ENCODE measurements at places on chromosomes 3 and 15.
A peak's percentile ranks its signal among the peaks of the same experiment; 100 is the strongest.

DNA sequence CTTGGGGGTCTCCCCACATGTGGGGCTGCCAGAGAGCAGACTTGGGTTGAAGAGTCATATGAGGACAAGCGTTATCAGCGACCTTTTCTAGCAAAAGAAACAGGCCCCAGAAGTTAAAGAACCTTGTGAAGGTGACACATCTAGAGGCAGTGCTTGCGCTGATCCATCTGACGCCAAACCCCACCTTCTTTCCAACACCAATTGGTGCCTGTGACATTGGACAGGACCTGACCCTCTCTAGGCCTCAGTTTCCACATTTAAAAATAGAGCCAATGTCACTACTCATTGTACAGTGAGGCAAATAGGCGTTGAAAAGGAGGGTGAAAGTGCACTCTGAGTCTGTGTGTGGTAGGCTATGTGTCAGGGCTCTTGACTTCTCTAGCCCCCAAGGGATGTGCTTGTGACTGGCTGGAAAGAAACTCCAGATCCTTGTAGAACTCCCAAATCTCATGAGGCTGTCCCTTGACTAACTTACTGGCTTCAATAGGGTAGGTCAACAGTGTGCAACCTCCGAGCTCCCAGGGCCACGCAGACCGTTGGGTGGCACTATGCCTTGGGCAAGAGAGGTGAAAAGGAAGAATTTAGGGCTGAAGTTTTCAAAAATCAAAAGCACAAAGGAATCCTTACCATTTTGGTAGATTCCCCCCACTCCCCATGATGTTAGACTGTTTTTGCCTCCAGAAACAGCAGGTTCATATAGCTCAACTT, 666 bp upstream of the FAM219B start:
- H3K4me1 ChIP-seq, result peaks cover 36% of the 10 kb centered on the region
- H3K4me3 ChIP-seq, result peak overlapping the region; percentile 97
- no peak for DNase-seq

DNA sequence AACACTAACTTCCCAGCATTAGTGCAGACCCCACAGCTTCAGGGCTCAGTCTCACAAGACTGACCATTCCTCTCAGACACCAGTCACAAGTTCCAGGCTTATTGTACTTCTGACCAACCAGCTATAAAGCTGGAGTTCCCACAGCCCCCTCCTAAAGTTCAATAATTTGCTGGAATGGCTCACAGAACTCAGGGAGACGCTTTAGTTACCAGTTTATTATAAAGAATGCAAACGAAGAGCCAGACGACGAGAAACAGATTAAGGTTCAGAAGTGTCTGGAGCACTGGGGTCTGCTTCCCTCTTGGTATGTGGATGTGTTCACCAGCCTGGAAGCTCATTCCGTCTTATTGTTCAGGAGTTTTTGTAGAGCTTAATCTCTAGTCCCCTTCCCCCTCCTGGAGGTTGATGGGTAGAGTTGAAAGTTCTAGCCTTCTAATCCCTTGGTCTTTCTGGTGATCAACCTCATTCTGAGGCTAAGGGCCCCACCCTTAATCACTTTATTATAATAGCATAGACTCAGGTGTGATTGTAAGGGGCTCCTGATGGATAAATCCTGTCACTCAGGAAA, 4.8 kb upstream of the CSRNP1 start:
- H3K4me3 ChIP-seq, result no peak overlapping the region
- DNase-seq, result no peak
- peak overlapping the region; percentile 67 for H3K27ac ChIP-seq

GRCh38 chr15:60643555-60643954, 164.6 kb upstream of the ICE2 start:
- H3K4me1 ChIP-seq, result no peaks in the 10 kb centered on the region
- H3K4me3 ChIP-seq, result no peak overlapping the region
- H3K27me3 ChIP-seq, result peaks cover 5% of the 10 kb centered on the region

- H3K27ac ChIP-seq, result no peak overlapping the region
- no peak overlapping the region for H3K4me3 ChIP-seq
- H3K27me3 ChIP-seq, result no peaks in the 10 kb centered on the region
- no peak for DNase-seq
- peaks cover 7% of the 10 kb centered on the region for H3K36me3 ChIP-seq
Observed at GRCh38 chr3:17481116-17481515, 261.3 kb downstream of the TBC1D5 start.

DNA sequence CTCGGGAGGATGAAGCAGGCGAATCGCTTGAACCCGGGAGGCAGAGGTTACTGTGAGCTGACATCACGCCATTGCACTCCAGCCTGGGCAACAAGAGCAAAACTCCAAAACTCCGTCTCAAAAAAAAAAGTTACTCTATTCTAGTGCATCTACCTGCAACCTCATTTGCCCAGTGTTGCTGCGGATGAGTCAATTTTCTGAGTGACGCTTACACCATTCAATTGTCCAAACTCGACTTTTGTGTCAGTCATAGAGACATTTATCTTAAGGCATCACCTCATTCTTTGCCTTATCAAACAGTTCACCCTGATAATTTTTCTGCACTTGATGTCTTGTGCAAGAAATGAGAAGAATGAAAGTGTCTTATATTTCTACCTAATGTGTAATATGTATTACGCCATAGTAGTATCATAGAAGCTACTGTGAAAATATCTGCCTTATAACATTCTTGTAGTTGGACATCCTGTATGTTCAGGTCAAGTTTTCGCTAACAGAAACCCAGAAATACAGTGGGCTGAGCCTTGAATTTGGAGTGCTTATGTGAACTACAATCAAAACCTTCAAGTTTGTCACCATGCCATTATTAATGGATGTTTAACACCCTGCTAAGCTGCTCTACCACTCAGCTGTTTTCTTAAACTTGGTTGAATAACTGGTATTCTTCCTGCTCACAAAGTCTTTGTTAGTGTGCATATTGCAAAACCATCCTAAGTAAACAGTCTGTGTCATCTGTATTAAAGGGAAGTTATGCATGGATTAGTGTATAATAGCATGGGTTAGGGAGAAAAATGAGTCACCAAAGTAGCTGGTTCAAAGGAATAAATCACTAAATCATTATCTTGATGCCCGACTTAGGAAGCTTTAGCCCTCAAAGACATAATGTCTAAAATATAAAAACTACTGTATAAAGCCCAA, 531.0 kb upstream of the NR2F2 start:
- no peaks in the 10 kb centered on the region for H3K27me3 ChIP-seq
- H3K4me3 ChIP-seq, result no peak overlapping the region
- no peak overlapping the region for H3K27ac ChIP-seq
- H3K4me1 ChIP-seq, result no peaks in the 10 kb centered on the region

GRCh38 chr3:175149675-175150074, 290.5 kb downstream of the NAALADL2 start:
- no peaks in the 10 kb centered on the region for H3K27me3 ChIP-seq
- no peak for DNase-seq
- no peaks in the 10 kb centered on the region for H3K36me3 ChIP-seq
- H3K4me3 ChIP-seq, result no peak overlapping the region

Data from naive B cell (primary cell).